ENCODE measurements at places on chromosomes 16 and 17.

- no peak for DNase-seq
Measured at GRCh38 chr16:26672206-26672605, 394.5 kb upstream of the C16orf82 start.

DNA sequence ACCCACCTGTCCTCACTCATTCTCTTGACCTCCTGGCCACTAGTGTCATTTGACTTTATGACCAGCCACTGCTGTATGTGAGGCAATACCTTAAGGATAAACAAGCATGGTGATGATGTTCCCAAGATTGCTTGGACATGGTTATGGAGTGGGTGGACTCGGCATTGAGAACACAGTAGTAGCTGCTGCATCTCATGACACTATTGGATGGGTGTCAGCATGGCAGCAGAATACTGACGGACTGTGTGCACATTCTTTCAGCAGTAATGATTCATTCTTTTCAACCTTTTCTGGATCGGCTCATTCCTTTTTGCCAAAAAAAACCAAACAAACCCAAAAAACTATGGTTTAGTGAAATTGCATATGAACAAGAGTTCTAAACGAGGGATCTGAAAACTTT, 13.5 kb downstream of the SPECC1 start:
- DNase-seq, result no peak

- DNase-seq, result no peak
Measured at GRCh38 chr16:70648606-70649005, 2.2 kb downstream of the IL34 start.

DNA sequence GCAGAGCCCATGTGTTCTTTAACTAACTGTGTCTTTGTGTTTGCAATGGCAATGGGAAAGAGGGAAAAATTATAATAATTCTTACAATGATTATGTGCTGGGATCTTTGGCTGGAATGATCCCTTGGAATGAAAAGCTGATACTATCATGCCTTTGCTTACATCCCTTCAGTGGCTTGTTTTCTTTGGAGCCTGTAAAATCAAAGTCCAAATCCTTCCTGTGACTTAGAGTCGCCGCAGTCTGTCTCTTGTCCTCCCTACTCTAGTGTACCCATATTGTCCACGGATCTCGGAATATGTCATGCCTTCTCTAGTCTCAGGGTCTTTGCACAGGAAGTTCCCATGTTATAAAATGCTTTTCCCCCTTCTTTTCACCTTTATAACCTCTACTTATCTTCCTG, 111.7 kb upstream of the MAF start:
- no peak for DNase-seq

DNA sequence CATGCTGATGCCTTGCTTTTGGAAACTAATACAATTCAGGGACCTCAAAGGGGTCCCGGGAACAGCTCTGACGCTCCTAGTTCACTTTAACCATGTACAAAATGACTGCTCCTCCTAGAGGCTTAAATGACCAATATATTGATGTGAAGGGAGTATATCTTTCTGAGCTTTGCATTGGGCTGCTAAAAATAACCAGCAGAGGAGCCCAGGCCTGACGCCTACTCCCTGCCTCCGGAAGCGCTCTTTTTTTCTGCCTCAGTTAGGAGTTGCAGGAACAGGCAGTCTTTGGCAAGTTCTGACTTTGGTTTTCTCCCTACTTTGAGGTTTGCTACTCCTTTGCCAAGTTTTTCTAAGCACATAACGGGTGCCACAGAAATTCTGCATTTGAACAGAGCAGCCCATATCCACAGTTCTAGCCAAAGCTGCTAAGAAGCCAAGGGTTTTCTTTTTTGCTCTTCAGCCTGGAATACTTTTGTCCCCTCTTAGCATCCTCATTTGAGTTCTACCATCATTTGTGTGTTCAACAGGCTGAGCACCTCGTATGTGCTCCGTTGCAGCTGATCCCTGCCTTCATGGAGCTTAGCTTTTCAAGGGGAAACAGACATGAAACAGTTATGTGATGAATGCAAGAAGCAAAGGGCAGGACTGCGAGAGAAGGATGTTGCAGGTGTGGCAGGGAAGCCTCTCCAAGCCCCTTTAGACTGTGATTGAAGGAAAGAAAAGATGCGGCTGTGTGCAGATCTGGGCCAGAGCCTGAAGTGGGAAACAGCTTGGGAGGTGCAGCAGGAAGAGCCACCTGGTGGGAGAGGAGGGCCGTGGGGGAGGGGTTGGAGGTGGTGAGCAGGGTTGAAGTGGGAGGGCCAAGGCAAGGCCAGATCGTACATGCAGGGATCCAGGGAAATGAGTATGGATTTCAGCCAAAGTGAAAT, 2.8 kb upstream of the NAGPA start:
- no peak for DNase-seq

DNA sequence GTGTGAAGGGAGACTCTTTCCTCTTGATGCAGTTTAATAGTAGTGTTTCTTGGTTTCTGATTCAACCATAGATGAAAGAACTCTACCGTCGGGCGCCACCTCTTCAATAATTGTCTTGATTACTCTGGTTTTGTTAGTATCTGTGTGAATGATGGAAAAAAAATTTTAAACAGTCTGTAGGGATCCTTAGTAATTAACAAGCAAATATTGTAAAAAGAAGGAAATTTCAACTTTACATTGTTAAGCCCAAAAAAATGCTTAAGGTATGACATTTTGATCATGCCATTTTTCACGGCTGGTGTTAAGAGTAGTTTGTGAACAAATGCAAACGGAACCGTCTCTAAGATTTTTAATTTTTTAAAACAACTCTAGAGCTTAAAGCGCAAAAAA, 4.1 kb downstream of the KRT10 start:
- no peak for DNase-seq

- DNase-seq, result no peak
Measured at GRCh38 chr17:80272366-80272765, 11.7 kb downstream of the RNF213 start.

DNA sequence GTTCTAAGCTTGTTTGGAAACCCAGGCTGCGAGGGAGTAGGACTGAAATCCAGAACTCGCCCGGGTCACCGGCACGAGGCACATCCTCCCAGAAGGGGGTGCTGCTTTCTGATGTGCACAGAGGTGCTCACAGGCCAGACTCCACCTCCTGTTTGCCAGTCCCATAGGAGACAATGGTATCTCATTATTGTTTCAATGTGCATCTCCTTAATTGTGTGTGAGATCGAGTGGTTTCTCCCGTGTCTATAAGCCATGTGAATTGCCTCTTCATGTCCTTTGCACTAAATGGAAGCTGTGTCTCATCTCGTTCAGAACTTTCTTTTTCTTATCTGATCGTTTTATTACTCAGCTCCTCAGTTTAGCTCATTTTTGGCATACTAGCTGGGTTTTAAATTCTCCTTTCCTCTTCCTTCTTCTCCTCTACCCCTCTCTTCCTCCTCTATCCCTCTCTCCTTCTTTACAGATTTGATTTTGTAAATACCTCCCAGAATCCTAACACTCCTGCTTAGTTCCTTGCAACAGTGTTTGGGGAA, 32.1 kb upstream of the PRKCB start:
- no peak for DNase-seq

DNA sequence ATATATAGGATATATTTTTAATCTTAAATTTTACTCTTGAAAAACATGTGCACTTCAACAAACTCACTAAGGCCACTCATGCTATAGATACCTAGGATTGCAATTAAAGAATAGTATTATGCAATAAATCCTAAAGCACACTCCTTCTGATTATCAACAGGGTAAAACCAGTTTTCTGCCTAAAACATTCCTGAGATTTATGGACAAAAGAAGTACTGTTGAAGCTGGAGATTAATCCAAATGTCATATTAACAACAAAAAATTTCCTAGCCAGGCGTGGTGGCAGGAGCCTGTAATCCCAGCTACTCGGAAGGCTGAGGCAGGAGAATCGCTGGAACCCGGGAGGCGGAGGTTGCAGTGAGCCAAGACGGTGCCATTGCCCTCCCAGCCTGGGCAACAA, 21.4 kb downstream of the CHCT1 start:
- DNase-seq, result no peak
